ENCODE measurements at places on chromosomes 3 and 15.

DNA sequence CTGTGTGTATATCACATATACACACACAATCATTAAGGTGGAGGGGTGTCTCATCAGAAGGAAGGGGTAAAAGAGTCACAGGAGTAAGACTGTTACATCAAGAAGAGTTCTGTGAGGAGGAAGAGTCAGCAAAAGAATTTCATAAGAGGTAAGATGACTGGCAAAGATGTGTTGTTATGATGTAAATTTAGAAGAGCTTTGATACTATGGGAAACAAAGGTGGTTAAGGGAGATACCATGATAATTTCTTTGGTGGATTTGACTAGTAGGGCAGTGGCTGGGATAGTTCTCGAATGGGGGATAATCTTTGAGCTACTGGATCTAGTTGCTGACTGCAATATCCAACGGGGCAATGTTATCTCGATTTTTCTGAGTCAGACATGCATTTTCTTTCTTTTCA, 61.6 kb downstream of the STAG1 start:
- no peak for DNase-seq

- DNase-seq = no peak
These were observed 117.4 kb downstream of the IL12A start for GRCh38 chr3:160105907-160106584.

DNA sequence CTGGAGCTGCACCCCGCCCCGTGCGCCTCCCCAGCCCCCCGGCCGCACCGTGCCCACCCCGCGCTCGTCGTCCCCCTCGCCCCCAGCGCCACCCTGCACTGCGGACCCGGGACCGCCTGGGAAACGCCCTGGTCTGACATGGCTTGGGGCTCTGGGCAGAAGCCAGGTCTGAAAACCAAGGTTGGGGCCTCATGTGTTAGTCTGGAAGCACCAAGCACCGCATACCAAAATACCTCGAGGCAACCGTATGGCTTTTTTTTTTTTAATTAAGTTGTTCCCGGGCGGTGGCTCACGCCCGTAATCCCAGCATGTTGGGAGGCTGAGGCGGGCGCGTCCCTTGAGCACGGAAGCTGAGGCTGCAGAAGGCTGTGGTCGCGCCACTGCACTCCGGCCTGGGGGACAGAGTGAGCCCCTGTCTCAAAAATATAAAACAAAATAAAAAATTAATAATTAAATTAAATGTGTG, 91.5 kb upstream of the CHD2 start:
- DNase-seq = no peak

DNA sequence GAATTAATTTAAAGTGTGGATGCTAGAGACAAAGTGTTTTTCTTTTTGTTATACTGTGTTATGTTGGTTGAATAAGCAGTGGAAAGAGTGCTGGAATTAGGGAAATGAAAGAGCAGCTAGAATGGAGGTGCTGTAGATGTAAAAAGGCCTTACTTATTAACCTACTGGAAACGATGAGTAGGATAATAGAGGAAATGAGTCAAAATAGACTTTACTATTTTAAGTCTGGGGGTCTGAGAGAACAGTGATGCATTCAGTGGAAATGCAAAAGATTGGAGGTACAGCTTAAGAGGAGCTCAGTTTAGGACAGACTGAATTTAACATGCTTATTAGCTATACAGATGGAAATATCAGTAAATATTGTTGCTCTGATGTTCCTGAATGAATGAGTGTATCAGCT, 674.0 kb downstream of the OTOL1 start:
- DNase-seq = no peak

- no peak for DNase-seq
These were observed 13.3 kb upstream of the CD47 start for GRCh38 chr3:108103886-108104797.

GRCh38 chr15:97037080-97037479, 706.6 kb downstream of the NR2F2 start:
- no peak for DNase-seq

DNA sequence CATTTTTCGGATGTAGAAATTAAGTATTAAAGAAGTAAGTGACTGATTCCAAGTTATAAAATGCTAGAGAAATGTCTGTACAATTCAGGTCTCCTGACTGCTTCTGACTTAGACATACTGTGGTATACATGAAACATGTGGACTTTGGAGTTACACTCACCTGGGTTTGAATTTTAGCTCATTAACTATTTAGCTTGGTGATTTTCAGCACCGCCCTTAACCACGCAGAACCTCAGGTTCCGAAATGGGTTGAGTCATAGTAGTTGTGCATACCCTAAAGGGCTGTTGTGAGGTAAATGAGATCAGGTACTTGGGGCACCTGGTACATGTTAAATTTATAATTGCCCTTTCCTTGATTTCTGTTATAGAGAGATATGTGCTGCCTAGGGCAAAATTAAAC, 32.9 kb upstream of the UTS2B start:
- DNase-seq = peak; percentile 10

GRCh38 chr3:116186049-116186448, 259.2 kb downstream of the LSAMP start:
- no peak for DNase-seq

GRCh38 chr3:52146811-52147210, 7.4 kb downstream of the POC1A start:
- no peak for DNase-seq

GRCh38 chr15:70094690-70095311, 2.9 kb downstream of the TLE3 start:
- DNase-seq = peak; percentile 47

- DNase-seq = no peak
These were observed at the start of gene STAC for GRCh38 chr3:36380221-36381031. STAC (plus strand) TSS chr3:36380504; CDS start chr3:36380644, 140 bp downstream.

DNA sequence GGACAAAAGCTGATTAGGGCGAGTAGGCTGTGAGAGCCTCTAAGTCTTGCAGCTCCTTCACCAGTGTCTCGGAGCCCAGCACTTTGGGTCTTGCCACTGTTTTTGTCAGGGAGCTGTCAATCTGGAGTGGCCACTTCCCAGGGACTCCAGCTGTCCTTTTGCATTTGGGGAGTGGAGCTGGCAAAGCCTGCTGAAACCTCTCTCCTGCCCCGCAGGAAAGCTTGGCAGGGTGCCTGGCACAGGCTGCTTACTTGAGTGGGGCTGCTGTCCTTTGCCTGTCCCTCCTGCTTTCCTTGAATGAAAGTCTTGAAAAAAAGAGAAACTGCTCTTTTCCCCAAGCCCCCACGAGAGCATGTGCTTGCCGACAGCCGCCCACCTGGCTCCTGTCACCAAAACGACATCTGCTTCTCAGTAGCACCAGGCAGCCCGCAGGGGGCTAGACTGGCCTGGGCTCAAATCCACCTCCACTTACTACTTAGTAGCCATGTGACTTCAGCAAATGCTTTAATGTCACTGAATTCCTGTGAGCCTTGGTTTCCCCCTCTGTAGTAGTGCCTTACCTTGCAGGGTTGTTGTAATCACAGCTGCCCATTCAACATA, 13.7 kb downstream of the USP13 start:
- DNase-seq = no peak

GRCh38 chr3:126554560-126555525, 3.9 kb downstream of the C3orf22 start:
- peak; percentile 25 for DNase-seq

DNA sequence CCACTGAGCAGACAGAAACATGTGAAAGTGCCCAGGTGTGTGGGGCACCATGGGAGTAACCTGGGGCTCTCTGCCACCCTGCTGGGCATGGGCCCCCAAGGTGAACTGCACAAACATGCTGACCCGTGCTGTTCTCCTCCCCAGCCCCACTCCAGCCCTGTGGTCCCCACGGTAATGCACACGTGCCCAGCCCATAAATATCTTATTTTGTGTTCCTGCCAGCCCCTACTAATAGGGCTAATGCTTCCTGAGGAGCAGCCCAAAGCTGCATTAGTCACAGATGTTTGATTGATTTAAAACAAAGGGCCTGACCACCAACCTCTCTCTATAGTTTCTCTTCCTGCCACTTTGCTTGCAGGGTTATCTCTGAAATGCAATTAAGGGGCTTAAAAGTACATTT, 95.4 kb downstream of the ABHD5 start:
- no peak for DNase-seq

DNA sequence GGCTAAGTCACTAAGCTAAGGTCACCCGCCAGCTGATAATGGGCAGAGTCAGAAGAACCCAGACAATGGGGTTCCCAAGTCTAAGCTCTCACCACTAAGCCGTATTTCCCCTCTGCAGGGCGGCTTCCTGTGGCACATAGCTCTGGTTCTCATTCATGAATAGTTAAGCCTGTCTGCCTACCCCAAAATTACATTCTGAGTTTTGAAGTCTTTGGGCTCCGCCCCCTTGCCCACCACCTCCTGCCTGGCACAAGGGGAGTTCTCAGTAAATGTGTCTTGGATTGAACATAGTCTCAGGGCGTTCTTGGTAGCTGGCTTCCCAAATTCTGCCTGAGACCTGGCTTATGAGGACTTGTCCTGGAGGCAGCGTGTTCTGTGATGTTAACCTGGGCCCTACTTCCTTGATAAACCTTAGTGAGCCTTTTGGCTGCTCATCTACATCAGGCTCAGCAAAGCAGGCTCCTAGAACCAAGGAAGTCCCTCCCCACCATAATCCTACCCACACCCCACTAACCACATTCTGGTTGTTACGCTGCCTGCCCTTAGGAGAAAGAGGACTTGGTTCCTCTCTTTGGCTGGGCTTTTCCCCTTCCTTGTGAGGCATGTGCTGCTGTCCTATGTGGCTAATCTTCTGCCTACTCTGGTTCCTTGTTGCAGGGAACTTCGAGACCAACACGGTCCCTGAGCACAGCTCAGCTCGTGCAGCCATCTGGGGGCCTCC, 54.9 kb downstream of the STARD5 start:
- no peak for DNase-seq

GRCh38 chr15:59996298-59997041, 7.6 kb upstream of the FOXB1 start:
- peak; percentile 14 for DNase-seq

GRCh38 chr15:56242576-56243162, 1.0 kb downstream of the RFX7 start:
- no peak for DNase-seq

All from HepG2 (cell line).